Activated T-cell treated with anti-CD3 and anti-CD28 coated beads, Interleukin-2, amount 50 U/mL, for 48 hours (primary cell): ENCODE measurements at places on chromosomes 2 and 18.

DNA sequence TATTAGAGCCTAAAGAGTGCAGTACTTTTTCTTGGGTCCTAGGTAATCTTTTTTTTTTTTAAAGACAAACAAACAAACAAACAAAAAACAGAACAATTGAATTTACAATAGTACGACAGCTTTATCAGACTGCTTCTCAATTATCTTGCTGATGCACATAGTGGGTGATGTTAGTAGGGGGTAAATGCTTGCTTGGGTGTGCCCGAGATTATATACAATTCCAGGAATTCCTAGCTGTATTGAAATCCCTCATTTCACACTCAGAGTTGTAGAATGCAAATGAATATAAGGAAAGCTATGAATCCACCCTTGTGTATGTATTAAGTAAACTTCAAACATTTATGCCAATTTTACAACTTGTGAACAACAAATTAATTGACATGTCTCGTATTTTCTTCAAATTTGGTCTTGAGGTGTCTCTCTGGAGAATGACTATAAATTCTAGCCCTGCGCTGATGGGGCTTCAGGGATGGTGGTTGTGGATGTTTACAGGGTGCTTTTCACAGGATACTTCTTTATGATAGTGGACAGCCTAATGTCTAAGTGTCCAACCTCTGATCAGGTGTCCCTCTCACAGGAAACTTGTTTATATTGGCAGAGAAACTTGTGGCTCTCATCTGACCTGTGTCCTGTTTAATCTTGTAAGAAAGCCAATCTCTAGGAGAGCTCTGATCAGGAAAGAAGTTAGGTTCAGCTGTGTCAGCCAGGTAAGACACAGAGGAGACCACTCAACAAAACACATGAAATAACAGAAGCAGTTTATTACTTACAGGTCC, 61.9 kb upstream of the SLC39A10 start:
- no peak for DNase-seq

GRCh38 chr2:69774984-69775982, 33.3 kb downstream of the ANXA4 start:
- peak; percentile 45 for DNase-seq

GRCh38 chr2:241289053-241289452, 26.4 kb downstream of the HDLBP start:
- no peak for DNase-seq

DNA sequence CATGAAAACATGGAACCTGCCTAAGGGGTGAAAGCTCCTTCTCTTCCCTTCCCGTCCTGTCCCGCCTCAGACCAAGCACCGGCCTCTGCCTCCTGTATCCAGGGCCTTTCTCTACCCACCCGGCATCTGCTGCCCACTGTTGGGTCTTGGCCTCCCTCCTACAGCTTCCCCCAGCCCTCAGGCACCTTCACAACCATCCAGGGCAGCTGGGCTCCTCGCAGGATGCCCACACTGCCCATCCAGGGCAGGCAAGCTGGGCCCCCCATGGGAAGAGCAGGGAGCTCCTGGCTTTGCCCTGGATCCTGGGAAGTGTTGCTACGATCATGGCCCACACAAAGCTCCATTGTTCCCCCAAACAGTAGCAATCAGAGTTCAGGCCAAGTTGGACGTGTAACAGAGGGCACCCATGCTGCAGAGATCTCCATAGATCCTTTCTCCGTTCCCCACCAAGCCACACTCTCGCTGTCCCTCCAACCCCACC, 206.6 kb downstream of the NDUFA10 start:
- no peak for DNase-seq

GRCh38 chr2:138421315-138421970, 80.1 kb upstream of the SPOPL start:
- DNase-seq, result no peak

DNA sequence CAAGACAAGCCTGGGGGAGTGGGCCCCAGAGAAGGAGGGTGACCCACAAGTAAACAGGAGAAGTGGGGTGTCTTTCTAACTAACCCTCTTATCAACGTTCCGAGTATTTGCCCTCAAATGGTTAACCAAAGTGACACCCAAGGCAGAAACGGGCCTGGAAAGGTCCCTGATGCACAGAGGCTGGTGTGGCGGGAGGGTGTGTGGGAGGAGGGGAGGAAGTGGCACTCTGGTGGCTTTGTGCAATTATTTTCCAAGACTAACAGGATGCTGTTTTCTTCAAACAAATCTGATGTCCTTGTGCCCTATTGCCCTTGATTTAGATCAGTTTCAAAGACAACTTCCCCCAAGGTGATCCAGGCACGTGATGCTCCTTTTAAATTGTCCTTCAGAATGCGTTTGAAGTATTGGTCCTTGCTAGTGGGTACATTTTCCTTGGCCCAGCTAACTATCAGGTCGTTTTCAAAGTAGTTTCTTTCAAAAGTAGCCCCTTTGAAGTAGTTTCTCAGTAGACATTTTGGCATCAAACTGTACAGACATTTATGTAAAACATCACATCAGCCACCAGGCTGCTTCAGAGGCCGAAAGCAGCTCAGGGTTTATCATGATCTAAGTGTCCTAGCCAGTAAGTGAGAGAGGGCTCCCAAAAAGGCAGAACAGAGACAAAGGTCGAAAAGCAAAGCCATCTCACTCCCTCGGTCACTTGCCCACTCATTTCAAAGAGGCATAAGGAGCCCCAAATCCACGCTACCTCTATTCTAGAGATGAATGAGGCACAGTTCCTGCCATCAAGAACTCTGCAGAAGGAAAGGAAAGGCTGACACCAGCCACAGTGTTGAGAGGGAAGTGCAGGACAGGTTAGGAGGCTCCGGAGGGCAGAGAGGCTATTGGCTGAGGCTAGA, 371.1 kb upstream of the ID2 start:
- peak; percentile 71 for DNase-seq

DNA sequence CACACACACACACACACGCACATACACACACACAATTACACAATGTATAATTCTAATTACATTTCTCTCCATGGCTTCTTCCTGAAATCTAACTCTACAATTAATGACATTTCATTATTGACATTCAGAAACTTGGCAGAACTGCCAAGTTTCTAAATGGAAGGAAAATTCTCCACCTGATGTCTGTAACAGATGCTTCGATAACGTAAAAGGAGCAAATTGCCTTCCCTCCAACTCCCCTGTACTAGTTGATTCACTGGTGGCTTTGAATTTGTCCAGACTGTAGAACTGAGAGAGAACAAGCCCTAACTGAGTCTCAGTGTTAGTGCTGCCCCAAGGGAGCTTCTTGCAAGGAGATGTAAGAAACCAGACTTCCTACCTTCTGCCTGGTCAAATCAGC, 255.1 kb upstream of the TMEM200C start:
- no peak for DNase-seq

DNA sequence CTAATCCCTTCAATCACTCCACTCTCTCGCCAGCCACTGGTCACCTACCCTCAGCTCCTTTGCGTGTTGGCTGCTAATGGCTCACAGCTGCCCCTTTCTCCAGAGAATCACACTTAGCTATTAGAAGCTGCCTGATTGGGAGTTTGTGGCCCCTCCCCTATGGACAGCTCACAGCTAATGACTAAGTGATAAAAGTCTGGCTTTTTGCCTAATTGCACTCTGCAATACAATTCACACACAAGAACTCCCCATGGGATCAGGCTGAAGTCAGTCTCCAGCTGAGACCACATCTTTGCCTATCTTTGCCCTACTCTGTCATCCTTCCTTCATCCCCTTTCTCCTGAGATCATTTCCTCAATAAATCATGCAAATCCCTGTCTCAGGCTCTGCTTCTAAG, 701.9 kb upstream of the RAB6C start:
- no peak for DNase-seq

GRCh38 chr2:26088038-26088643, 54.3 kb downstream of the RAB10 start:
- no peak for DNase-seq

GRCh38 chr2:179096090-179096489, 46.2 kb upstream of the CCDC141 start:
- no peak for DNase-seq

- no peak for DNase-seq
Measured at GRCh38 chr2:227629435-227629834, 12.1 kb downstream of the SCYGR4 start.

GRCh38 chr2:25982968-25983280, 627 bp upstream of the KIF3C start:
- DNase-seq, result no peak

GRCh38 chr18:73124175-73124574, 256.4 kb upstream of the NETO1 start:
- DNase-seq, result no peak

GRCh38 chr2:186713691-186714090, 19.8 kb downstream of the FAM171B start:
- DNase-seq, result no peak

- DNase-seq, result no peak
Measured at GRCh38 chr2:53903011-53903410, 43.2 kb upstream of the GPR75 start.

DNA sequence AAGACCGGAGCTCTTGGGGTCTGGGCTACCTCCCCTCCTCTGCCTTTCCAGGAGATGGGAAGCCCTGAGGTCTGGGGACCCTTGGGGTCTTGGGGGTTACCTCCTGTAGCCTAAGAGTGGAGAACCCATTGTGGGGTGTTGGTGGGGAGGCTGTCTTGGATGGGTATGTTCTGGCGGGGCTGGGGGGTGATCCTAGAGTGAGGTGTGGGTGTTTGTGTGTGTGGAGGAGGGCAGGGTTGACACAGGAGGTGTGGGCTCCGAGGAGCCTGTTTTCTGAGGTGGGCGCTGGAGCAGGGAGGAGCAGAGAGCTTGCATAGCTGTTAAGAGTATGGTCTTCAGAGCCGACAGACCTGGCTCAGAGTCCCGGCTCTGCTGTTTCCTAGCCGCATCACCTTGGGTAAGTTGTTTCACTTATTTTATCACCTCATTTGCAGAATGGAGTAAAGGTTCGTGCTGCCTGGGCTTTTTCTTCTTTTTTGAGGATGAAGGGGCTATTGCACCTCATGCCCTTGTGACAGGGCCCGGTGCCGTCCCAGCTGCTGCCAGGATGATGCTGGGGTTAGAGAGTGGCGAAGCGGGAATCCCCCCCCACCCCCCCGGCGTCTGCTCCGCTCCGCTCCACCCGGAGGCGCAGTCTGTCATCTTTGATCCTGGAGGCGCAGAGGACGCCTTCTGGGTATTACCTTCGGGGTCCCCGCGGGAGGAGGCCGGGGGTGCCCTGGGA, 17.2 kb downstream of the TET3 start:
- DNase-seq, result no peak

GRCh38 chr18:8627107-8627472, 17.9 kb downstream of the RAB12 start:
- DNase-seq, result no peak

GRCh38 chr2:237889016-237889415, 29.6 kb downstream of the RAMP1 start:
- no peak for DNase-seq

- DNase-seq, result no peak
Measured at GRCh38 chr2:41241325-41242000, 789.6 kb upstream of the SLC8A1 start.

DNA sequence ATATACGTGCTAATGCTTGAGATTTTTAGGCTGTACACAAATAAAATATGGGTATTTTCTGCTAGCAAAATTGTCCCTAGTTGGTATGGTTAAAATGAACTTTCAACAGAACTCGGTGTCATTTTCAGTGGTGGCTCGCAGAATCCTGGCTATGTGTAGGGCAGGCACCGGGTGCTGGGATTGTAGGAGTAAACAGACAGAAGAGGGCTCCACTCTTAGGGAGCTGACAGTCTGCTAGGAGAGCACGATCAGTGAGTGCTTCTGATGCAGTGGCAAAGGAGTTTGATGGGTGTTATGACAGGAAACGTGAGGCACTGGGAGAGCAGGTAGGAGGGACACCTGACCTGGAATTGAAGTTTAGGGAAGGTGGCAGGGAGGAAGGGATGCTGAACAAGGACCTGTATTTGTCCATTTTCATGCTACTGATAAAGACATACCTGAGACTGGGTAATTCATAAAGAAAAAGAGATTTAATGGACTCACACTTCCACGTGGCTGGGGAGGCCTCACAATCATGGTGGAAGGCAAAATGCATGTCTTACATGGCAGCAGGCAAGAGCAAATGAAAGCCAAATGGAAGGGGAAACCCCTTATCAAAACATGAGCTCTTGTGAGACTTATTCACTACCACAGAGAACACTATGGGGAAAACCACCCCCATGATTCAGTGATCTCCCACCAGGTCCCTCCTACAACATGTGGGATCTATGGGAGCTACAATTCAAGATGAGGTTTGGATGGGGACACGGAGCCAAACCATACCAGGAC, 105.4 kb upstream of the LCLAT1 start:
- peak; percentile 39 for DNase-seq

DNA sequence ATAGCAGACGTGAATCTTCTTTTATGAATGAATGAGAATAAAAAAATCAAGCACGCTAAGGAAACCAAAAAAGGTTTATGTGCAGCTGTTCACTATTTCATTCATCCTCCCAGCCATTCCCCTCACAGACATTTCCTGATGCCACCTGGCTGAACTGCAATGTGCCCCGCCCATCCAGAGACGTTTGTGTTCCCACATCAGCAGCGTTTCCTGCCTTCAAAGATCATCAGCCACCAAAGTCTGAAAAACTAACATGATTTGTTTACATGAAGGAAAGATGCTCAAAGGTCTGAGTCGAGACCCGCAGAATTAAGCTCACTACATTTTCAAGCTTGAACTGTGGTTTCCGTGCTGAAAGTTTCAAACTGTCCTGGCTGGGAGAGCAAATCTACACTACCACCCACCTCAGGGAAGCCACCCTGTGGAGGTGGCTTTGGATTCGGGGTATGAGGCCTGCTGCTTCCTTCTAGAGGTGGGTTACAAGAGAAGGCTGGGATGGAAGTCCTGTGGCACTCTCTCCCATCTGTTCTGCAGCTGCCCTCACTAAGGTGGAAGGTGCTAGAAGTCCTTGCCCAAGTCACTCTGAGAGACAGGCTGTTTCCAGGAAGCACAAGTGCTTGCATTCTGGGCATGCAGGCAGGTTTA, 201.3 kb upstream of the OSR1 start:
- DNase-seq, result no peak

- no peak for DNase-seq
Measured at GRCh38 chr18:33128581-33128980, 311.9 kb downstream of the CCDC178 start.

GRCh38 chr2:65130664-65131175, 814 bp upstream of the RAB1A start:
- no peak for DNase-seq

- peak; percentile 27 for DNase-seq
Measured at GRCh38 chr2:124025171-124025580, at the start of gene CNTNAP5. Gene CNTNAP5 (plus strand): TSS chr2:124025287. CDS start chr2:124025651, 364 bp downstream.

GRCh38 chr2:69437751-69438154, 518 bp upstream of the NFU1 start:
- DNase-seq, result no peak

DNA sequence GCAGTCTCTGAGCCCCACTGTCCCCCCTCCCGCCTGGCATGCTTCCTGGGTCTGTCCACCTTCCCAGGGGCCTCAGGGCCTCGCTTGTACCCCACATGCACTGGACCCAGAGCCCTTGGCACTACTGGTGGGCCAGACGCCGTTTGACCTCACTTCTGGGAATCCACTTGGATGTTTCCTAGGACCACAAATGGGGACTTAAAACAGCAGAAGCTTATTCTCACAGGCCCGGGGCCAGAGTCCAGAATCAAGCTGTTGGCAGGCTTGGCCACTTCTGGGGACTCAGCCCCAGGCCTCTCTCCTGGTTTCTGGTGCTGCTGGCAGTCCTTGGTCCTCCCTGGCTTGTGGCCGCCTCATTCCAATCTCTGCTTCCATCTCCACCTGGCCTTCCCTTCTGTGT, 19.6 kb downstream of the ANO7 start:
- DNase-seq, result no peak
